ENCODE measurements at places on chromosomes 3 and 15.

DNA sequence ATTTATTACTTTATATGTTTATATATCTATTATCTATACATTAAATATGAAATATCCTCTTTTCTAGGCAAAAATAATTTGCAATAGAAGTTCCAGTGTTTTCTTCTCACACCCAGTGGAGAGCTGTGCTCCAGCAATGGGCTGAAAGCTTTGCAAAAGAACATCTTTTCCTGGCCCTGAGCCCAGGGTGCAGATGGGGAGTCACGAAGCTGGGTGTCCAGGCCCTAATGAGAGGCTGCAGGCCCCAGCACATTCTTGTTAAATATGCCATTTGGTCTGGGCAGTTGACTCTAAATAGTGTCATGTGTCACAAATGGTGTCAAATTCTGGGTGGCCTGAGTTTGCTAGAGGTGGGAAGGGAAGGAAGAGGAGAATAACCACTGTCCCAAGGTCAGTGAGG lies 5.7 kb downstream of the NTRK3 start:
- peaks cover 16% of the 10 kb centered on the region for H3K4me1 ChIP-seq
- peaks cover 64% of the 10 kb centered on the region for H3K27me3 ChIP-seq
- H3K27ac ChIP-seq: no peak overlapping the region
- no peak overlapping the region for H3K4me3 ChIP-seq

- no peaks in the 10 kb centered on the region for H3K36me3 ChIP-seq
- H3K4me3 ChIP-seq: peak overlapping the region; percentile 21
- no peaks in the 10 kb centered on the region for H3K4me1 ChIP-seq
- peaks cover 44% of the 10 kb centered on the region for H3K27me3 ChIP-seq
- no peak for DNase-seq
Measured at GRCh38 chr3:120567370-120568201, 28.6 kb upstream of the NDUFB4 start.

DNA sequence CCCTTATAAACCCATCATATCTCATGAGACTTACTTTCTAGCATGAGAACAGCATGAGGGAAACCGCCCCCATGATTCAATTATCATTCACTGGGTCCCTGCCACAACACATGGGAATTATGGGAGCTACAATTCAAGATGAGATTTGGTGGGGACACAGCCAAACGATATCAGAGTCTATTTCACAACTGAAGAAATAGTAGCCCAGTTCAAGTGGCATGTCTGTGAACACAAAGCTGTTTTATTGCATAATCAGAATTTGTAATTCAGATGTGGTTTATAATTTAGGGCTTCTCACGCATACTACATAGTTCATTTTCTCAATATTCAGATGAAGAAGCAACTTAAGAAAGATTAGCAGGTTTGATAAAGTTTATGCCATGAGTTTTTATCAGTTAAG lies 1188.0 kb upstream of the ALCAM start:
- no peaks in the 10 kb centered on the region for H3K27me3 ChIP-seq
- H3K27ac ChIP-seq: no peak overlapping the region
- H3K4me1 ChIP-seq: no peaks in the 10 kb centered on the region

GRCh38 chr3:64358176-64358575 lies 132.9 kb upstream of the PRICKLE2 start:
- H3K4me3 ChIP-seq: no peak overlapping the region
- no peak for DNase-seq
- no peaks in the 10 kb centered on the region for H3K36me3 ChIP-seq
- H3K4me1 ChIP-seq: no peaks in the 10 kb centered on the region

- peaks cover 10% of the 10 kb centered on the region for H3K4me1 ChIP-seq
- peak; percentile 4 for DNase-seq
- H3K4me3 ChIP-seq: peak overlapping the region; percentile 50
- H3K27me3 ChIP-seq: no peaks in the 10 kb centered on the region
- H3K27ac ChIP-seq: peak overlapping the region; percentile 73
Measured at GRCh38 chr3:133506215-133506901, 67.1 kb upstream of the CDV3 start.

DNA sequence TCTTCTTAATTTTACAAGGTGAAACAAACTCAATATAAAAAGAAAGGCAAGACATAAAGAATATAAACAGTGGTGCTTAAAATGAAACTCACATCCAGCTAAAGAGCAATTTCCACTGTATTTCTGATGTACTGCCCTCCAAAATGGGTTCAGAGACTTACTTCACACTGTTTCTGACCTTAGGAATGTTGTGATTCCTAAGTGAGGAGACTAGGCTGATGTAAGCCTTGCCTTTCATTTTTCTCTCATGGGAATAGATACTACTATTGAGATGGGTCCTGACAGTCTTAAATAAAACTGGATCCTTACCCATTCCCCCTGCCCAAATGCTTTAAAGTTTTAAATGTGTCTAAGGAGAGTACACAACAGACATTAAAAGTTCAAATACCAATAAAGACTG lies 86.9 kb downstream of the CBLB start:
- H3K4me1 ChIP-seq: peaks cover 44% of the 10 kb centered on the region
- H3K4me3 ChIP-seq: no peak overlapping the region
- H3K36me3 ChIP-seq: peaks cover 8% of the 10 kb centered on the region
- no peak for DNase-seq

GRCh38 chr15:40787344-40787841 lies 17.6 kb downstream of the C15orf62 start:
- no peak overlapping the region for H3K4me3 ChIP-seq
- no peaks in the 10 kb centered on the region for H3K27me3 ChIP-seq
- H3K27ac ChIP-seq: peak overlapping the region; percentile 41
- DNase-seq: peak; percentile 26

- peak overlapping the region; percentile 43 for H3K4me3 ChIP-seq
- peaks cover 85% of the 10 kb centered on the region for H3K36me3 ChIP-seq
- H3K4me1 ChIP-seq: peaks cover 56% of the 10 kb centered on the region
- peak overlapping the region; percentile 89 for H3K27ac ChIP-seq
- H3K27me3 ChIP-seq: no peaks in the 10 kb centered on the region
Measured at GRCh38 chr15:93025625-93025982, 63.4 kb downstream of the RGMA start.

DNA sequence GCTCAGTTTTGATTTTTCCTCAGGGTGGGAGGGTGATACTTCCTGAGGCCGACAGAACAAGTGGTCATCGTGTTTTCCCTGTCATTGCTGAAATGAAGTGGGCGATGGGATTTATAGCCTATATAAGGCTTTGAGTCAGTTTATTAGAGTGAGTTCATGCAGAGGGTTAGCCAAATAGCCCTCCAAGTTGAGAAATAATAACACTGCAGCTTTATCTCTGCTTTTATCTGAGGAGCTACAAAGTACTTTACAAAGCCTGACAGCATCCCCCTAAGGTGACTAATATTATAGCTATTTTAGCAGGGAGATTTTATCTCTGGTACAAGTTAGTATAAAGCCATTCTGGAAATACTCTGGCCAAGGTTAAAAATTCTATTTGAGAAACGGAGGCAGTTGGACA lies 389.6 kb downstream of the MFSD1 start:
- no peaks in the 10 kb centered on the region for H3K27me3 ChIP-seq
- H3K4me1 ChIP-seq: no peaks in the 10 kb centered on the region
- no peaks in the 10 kb centered on the region for H3K36me3 ChIP-seq
- H3K4me3 ChIP-seq: no peak overlapping the region
- no peak overlapping the region for H3K27ac ChIP-seq

- peaks cover 32% of the 10 kb centered on the region for H3K36me3 ChIP-seq
- H3K27me3 ChIP-seq: no peaks in the 10 kb centered on the region
- H3K4me3 ChIP-seq: no peak overlapping the region
Measured at GRCh38 chr15:77475898-77476297, 55.2 kb downstream of the HMG20A start.

- no peak overlapping the region for H3K4me3 ChIP-seq
- no peak for DNase-seq
- H3K27me3 ChIP-seq: peaks cover 46% of the 10 kb centered on the region
- H3K4me1 ChIP-seq: no peaks in the 10 kb centered on the region
Measured at GRCh38 chr15:68833700-68834331, 13.1 kb upstream of the ANP32A start.

GRCh38 chr3:34351882-34352777 lies 553.7 kb downstream of the PDCD6IP start:
- H3K27ac ChIP-seq: no peak overlapping the region
- DNase-seq: no peak
- no peaks in the 10 kb centered on the region for H3K4me1 ChIP-seq
- H3K27me3 ChIP-seq: no peaks in the 10 kb centered on the region

- H3K4me1 ChIP-seq: no peaks in the 10 kb centered on the region
- peaks cover 46% of the 10 kb centered on the region for H3K36me3 ChIP-seq
- DNase-seq: no peak
- H3K4me3 ChIP-seq: no peak overlapping the region
Measured at GRCh38 chr15:41004490-41004889, 51.2 kb downstream of the CHAC1 start.

DNA sequence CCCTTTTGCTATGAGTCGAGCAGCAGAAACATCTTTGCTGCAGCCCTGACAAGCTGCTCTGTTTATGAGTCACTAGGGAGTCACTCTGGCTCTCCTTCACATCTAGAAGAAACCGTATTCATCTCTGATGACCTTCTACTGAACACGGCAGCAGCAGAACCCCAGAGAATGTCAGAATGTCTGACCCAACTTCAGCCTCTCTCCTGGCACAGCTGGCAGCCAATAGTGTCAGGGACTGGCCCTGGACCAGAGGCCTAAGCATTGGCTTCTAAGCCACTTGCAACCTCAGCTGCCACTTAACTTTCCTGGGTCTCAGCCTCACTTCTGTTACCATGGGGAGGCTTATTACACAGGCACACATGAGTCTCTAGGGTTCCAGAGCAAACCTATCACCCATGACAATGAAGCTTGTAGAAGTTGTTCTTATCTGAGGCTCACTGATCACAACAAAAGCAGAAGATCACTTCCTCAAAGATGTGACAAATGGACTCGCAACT lies 184.1 kb upstream of the TLE3 start:
- H3K4me3 ChIP-seq: no peak overlapping the region
- peaks cover 14% of the 10 kb centered on the region for H3K27me3 ChIP-seq
- DNase-seq: no peak
- H3K36me3 ChIP-seq: peaks cover 7% of the 10 kb centered on the region
- H3K4me1 ChIP-seq: peaks cover 4% of the 10 kb centered on the region
- no peak overlapping the region for H3K27ac ChIP-seq

DNA sequence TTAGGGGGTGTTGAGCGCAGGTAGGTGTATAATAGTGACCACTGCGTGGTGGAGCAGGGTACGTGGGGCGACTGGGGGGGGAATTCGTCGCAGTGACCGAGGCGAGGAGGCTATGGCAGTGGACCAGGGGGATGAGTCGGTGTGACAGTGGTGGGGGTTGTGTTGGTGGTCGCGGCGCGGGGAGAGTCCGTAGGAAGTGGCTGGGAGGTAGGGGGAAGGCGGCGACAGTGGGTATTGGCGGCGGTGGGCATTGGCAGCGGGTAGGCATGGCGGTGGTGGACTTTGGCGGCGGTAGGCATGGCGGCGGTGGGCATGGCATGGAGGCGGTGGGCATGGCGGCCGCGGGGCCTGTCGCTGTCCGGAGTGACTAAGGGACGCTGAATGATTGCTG lies 739 bp downstream of the SNRPN start:
- H3K4me1 ChIP-seq: peaks cover 12% of the 10 kb centered on the region
- peaks cover 11% of the 10 kb centered on the region for H3K27me3 ChIP-seq
- DNase-seq: peak; percentile 33
- peak overlapping the region; percentile 90 for H3K4me3 ChIP-seq
- peaks cover 33% of the 10 kb centered on the region for H3K36me3 ChIP-seq
- peak overlapping the region; percentile 99 for H3K27ac ChIP-seq

- no peak for DNase-seq
- peaks cover 3% of the 10 kb centered on the region for H3K4me1 ChIP-seq
- H3K27me3 ChIP-seq: no peaks in the 10 kb centered on the region
- H3K4me3 ChIP-seq: no peak overlapping the region
Measured at GRCh38 chr3:28912120-28912885, 368.6 kb upstream of the RBMS3 start.

GRCh38 chr3:106425026-106425425 lies 556.2 kb upstream of the CBLB start:
- peaks cover 11% of the 10 kb centered on the region for H3K4me1 ChIP-seq
- H3K36me3 ChIP-seq: no peaks in the 10 kb centered on the region
- H3K4me3 ChIP-seq: peak overlapping the region; percentile 2
- no peaks in the 10 kb centered on the region for H3K27me3 ChIP-seq

DNA sequence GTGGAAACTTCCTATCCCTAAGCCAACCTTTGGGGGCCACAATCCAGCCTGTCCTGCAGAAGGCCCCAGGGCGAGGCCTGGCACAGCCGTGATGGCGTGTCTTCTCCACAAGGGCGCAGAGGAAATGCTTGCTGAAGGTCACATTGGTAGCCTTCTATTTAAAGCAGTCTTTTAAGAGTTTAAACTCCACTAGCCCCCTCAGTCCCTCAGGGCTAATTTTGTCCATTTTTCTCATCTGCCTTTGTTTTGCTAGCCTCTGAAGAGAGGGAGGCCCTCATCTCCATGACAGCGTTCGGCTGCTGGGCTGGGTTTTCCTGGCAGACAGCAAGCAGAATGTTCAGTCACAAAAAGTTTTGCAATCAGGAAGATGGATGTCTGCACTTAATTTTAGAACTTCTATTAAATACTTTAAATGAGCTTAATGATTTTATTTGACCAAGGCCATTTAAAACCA lies 40.8 kb downstream of the RARB start:
- peaks cover 2% of the 10 kb centered on the region for H3K4me1 ChIP-seq
- H3K4me3 ChIP-seq: no peak overlapping the region
- no peak for DNase-seq
- no peaks in the 10 kb centered on the region for H3K27me3 ChIP-seq
- no peak overlapping the region for H3K27ac ChIP-seq

- H3K27ac ChIP-seq: peak overlapping the region; percentile 23
- no peak for DNase-seq
- no peak overlapping the region for H3K4me3 ChIP-seq
- H3K27me3 ChIP-seq: no peaks in the 10 kb centered on the region
Measured at GRCh38 chr15:49989498-49989897, 129.5 kb downstream of the ATP8B4 start.

GRCh38 chr15:52180196-52180835 lies 10.9 kb downstream of the GNB5 start:
- peak overlapping the region; percentile 87 for H3K4me3 ChIP-seq
- DNase-seq: peak; percentile 43
- peak overlapping the region; percentile 96 for H3K27ac ChIP-seq
- H3K27me3 ChIP-seq: no peaks in the 10 kb centered on the region
- H3K4me1 ChIP-seq: peaks cover 41% of the 10 kb centered on the region
- peaks cover 25% of the 10 kb centered on the region for H3K36me3 ChIP-seq

DNA sequence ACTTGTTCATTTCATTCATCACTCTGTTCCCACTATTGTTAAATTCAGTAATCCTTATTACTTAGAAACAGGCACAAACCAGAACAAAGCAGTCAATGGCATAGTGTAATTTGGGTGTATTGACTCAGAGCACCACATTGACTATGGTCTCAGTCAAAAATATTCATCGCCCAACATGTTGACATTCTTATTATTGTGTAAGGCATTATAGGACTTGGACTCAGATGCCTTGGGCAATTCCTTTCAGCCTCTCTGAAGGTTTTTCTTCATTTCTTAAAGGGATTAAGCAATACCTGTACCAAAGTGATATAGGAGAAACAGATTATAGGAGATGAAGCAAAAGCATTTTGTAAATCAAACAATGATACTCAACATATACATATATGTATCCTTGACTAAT lies 114.7 kb upstream of the BHLHE40 start:
- no peak overlapping the region for H3K27ac ChIP-seq
- no peak overlapping the region for H3K4me3 ChIP-seq
- H3K36me3 ChIP-seq: peaks cover 28% of the 10 kb centered on the region
- H3K4me1 ChIP-seq: peaks cover 17% of the 10 kb centered on the region
- DNase-seq: no peak

GRCh38 chr15:27027229-27027628 lies 56.2 kb downstream of the GABRG3 start:
- no peaks in the 10 kb centered on the region for H3K36me3 ChIP-seq
- H3K4me3 ChIP-seq: no peak overlapping the region
- H3K27me3 ChIP-seq: no peaks in the 10 kb centered on the region
